ENCODE measurements at places on chromosomes 1 and 21.
A peak's percentile ranks its signal among the peaks of the same experiment; 100 is the strongest.

GRCh38 chr1:30420519-30421050 is 302.8 kb downstream of the MATN1 start:
- DNase-seq, result no peak

DNA sequence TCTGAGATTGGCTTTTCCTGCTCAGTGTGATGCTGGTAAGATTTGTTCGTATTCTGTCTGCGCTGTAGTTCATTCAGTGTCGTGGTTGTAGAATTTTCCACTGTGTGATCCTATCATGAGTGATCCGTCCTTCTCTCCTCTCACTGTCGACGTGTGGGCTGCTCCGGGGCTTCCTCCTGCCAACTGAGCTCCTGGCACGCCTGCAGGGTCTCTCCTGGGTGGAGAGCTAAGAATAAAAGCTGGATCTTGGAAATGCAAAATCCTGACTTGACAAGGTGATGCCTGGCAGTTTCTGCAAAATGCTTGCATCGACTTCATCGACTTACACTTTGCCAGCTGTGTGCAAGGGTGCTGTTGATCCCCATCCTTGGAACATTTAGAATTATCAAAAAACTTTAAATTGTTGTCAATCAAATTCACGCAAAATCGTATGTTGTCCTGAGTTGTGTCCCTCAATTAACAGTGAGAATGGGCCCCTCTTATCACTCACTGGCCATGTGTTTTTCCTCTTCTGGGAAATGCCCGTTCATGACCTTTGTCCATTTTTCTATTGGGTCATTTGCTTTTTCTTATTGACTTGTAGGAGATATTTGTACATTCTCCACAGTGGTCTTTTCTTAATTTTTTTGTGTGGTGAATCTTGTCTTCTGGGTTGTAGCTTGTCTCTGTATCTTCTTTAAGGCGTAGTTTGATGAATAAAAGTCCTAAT is 125.5 kb downstream of the CRYAA start:
- DNase-seq, result no peak

GRCh38 chr1:34165422-34165921 is 442 bp upstream of the CSMD2 start:
- no peak for DNase-seq

GRCh38 chr1:210298936-210299335 is 29.8 kb upstream of the HHAT start:
- DNase-seq, result no peak

GRCh38 chr1:201069636-201070035 is 42.6 kb downstream of the CACNA1S start:
- DNase-seq, result no peak

GRCh38 chr1:22806584-22806983 is 95.9 kb downstream of the EPHB2 start:
- DNase-seq, result no peak

DNA sequence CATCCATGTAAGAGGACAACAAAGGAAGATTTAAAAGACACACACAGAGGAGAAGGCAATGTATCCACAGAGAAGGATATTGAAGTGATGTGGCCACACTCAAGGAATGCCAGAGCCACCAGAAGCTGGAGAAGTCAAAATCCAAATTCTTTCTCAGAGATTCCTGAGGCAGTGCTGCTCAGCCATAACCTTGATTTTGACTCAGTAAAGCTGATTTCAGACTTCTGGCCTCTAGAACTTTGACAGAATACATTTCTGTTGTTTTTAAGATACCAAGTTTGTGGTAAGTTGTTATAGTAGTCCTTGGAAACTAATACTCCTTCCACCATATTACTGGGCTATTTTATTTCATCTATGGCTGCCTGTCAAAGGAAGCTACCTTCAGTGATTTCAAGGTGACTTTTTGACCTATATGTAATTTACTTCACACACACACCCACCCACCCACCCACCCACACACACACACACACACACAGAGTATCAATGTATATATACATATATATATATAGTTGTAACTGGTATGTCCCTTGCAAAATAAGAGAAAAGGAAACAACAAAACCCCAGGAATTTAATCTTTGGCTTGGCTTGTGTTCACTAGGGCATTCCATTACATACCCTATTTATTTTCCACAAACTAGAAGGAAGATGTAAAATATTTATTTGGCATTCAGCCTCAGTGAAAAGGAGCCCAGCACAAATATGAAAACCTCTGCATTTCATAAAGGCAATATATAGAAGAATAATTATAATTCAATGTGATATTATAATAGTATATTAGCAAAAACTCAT is 142.1 kb upstream of the PTGFR start:
- no peak for DNase-seq

GRCh38 chr1:36542962-36543515 is 60.3 kb upstream of the CSF3R start:
- DNase-seq, result no peak

DNA sequence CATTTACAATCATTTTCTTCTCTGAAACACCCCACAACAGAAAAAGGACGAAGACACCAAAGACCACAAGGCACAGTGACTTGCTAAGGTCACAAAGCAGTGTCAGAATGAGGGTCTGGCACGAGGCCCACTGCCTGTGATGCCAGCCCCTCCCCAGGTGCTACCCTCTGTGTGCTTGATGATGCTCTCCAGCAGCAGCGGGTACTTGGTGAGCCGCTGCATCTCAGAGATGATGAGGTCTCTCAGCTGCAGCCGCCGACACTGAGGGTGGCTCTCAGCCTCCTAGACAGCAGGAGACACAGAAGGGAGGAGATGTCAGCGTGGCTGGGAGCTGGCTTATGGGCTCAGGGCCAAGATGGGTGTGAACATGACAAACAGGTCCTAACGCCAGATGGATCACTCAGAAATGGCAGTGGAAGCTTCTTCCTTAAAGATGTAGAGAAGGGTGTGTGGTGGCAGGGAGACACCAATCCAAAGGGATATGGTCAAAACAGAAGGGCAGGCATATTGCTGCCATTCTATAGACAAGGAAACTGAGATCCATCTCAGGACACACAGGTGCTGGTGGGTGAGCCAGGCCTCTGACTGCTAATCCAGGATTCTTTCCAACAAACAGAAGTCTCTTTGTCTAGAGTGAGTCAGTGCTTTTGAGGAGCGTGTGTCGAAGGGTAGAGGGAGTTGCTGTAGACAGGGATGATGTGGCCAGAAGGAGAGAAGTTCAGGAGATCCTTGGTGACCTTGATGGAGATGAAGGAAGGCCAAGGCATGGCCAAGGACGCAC is 25.6 kb downstream of the LRRC71 start:
- no peak for DNase-seq

DNA sequence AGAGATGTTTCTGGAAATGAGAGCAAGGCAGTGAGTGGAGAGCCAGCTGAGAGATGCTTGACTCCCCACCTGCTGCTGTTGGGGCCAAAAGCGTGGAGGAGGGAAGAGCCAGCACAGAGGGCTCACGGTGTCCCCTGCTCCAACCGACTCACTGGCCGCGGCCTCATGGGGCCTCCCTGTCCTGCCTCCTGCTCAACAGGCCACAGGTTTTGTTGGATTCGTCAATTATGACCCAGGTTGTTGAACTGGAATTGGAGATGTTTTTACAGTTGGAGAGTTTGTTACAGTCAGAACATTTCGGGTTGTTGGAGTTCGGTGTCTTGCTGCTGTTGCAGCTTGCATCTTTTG is 21.4 kb downstream of the SKI start:
- DNase-seq, result no peak

- no peak for DNase-seq
These were observed 102.5 kb upstream of the USP24 start for GRCh38 chr1:55317673-55318072.

GRCh38 chr1:236560213-236560771 is 36.5 kb downstream of the LGALS8 start:
- no peak for DNase-seq

GRCh38 chr1:36359911-36360550 is 25.7 kb downstream of the STK40 start:
- DNase-seq, result no peak

DNA sequence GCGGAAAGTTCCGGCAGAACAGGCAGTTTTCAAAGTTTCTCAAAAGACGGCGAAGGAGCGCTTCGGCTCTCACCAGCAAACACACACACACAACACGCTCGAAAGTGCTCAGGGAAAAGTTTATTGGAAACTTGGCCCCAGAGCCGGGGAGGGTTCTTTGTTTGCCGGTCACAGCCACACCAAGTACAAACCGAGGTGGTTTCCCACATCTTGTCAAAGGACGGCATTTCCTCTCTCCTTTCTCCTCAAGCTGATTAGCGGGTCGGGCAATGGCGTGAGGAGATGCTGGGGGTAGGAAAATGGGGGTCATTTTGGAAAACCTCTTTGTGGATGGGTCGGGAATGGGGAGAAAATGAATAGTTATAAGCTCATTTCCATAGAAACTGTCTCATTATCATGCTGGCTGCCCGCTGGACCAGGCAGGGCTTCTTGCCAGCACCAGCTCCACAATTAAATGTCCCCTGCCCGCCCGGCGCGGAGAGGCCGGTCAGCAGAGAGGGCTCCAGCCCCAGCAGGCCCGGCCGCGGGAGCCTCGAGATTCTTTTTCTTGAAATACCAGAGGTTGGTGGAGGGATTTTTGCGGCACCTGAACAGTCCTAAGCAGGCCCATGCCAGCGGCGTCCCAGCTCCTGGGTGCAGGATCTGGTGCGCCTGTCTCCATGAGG is 92.3 kb downstream of the PRDM16 start:
- no peak for DNase-seq

GRCh38 chr1:205313563-205314308 is 7.8 kb downstream of the NUAK2 start:
- peak; percentile 84 for DNase-seq

- peak; percentile 28 for DNase-seq
These were observed 992 bp downstream of the TENT5C start for GRCh38 chr1:117606649-117607430.

DNA sequence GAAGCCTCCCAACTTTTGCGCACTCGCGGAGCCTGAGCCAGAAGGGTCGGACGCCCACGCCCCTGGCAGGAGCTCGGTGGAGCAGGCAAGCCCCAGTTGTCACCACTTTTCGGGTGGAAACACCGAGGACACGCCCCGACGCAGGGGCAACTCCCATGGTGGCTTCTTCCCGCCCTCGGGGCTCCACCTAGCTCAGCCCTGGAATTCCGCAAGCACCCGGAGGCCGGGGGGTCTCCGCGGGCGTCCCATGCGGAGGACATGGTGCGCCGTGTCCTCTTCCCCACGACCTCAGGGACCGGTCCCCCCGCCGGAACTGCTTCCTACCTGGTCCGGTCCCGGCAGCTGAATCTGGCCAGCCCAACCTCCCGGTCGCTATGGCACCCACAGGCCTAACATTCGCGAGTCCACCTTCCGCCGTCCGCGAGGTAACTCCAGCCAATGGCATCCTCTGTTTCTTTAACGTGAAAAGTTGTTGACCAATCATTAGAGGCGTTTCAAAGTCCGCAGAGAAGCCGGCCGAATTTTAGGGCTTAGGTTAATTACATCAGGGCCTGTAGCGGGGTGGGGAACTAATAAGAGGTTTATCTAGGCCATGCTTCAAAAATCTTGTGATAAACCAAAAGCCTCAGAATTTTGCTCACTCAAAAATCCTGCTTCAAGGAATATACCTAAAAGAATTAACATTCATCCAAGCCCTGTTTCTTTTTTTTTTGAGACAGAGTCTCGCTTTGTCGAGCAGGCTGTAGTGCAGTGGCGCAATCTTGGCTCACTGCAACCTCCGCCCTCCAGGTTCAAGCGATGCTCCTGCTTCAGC is at the start of gene STPG1:
Gene STPG1 (minus strand): TSS at position 433 of the 814 bp plus-strand sequence. CDS start 12,394 bp downstream, outside the sequence.
- peak; percentile 84 for DNase-seq

- no peak for DNase-seq
These were observed 60.0 kb upstream of the TMPRSS2 start for GRCh38 chr21:41567901-41568510.

DNA sequence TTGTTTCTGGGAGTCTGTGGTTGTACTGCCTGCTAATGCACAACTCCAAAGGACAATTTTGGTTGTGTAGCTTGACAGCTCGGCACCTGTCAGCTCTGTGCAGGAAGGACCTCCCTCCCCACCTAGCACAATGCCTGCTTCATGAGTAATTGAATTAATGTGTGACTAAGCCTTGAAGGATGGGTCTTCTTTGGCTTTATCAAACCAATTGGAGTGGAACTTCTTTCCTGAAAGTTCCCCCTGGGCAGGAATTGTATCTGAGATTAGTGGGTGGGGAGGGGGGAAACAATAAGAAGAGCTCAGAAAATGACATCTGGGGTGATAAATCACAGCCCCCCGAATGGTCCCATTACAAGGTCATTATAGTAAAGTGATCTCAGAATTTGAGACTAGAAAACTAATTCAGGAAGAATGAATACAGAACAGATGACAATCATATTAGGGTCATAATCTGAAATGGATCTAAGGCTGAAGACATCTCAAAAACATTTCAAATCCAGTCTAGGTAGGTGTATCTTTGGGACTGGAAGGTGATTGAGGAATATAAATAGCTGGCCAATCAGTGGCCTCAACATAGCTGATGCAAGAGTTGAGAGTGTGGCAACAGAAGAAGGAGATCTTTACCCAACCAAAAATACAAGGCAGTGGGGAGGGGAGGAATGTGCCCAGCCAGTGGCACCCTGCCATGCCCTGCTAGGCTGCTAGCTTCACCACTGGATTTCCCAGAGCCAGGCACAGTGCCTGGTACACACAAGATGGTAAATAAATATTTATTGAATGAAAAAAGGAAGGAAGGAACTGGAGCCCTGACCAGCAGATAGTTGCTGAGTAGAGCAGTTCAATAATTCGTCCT is 10.1 kb upstream of the SESN2 start:
- DNase-seq, result peak; percentile 68

DNA sequence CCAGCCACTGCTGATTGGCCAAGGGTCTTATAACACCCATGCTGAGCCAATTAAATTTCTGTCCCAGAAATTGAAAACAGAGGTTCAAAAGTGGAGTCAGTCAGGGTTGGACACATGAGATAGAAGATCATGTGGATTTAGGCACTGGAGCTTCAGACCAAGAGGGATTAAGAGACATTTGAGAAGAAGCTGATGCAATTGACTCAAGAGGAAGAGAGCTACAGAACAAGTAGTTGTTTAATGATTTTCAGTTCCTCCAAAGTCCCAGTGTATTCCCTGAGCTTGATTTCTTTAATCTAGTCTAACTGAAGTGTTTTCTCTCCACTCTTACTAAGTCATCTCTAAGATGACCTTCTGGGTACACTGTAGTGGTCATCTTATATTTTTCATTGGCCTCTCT is 227.1 kb downstream of the DUSP10 start:
- peak; percentile 94 for DNase-seq

- DNase-seq, result peak; percentile 3
These were observed 750 bp downstream of the RHOU start for GRCh38 chr1:228735871-228736586.
